ENCODE measurements at places on chromosomes 12 and 14.

DNA sequence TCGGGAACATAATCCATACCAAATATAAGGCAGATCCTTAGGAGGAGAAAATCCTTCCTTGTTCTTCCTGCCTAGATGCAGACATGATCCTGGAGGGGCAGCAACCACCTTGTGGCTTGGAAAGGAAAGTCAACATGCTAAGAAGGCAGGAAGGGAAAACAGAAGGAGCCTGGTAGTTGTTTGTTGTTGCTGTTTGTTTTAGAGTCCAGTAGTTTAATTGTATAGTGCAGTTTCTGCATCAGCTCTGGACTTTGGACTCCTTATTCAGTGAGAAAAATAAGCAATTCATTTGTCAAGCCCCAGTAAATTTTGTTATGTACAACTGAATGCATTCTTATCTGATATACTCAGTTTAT lies 45.7 kb upstream of the APPL2 start:
- no peak for DNase-seq

DNA sequence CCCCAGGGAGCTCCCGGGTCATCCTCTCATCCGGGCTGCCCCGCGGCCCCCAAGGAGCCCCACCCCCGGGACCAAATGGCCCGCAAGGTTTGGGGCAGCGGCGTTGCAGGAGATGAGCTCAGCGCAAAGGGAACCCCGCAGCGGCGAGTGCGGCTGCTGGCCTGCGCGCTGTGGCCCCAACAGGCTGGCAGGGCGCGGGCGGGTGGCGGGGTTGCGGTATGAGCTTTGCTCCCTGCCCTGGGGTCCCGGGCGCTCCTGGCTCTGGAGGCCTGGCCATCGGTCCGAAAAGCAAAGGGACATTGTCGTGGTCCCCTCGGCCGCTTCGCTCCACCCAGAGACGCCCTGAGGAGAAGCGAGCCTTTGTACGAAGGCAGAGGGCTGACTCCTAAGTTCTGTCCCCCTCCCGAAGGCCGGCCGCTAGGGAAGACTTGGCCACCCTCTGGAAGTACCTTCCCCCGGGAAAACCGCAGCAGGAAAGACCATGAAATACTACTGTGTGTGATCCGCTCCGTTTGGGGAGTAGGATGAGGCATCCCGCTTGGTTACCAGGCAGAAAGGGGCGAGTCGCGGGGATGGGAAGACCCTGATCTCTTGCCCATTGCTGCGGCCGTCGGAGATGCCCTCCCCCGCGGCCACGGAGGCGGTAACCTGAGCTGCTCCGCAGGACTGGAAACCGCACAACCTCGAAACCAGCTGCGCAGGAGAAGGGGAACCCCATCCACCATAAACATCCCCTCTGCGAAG lies 620 bp upstream of the NID2 start:
- DNase-seq = peak; percentile 65

DNA sequence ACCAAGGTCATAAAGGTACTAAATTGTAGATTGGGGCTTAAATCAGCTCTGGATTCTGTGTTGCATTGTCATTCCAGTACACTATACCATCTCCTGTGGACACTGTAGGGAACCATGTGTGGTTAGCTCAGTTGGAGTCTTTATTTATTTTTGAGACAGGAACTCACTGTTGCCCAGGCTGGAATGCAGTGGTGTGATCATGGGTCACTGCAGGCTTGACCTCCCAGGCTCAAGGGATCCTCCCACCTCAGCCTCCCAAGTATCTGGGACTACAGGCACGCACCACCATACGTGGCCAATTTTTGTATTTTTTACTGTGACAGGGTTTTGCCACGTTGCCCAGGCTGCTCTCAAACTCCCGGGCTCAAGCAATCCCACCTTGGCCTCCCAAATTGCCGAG lies 6.7 kb downstream of the PAPOLA start:
- peak; percentile 18 for DNase-seq

DNA sequence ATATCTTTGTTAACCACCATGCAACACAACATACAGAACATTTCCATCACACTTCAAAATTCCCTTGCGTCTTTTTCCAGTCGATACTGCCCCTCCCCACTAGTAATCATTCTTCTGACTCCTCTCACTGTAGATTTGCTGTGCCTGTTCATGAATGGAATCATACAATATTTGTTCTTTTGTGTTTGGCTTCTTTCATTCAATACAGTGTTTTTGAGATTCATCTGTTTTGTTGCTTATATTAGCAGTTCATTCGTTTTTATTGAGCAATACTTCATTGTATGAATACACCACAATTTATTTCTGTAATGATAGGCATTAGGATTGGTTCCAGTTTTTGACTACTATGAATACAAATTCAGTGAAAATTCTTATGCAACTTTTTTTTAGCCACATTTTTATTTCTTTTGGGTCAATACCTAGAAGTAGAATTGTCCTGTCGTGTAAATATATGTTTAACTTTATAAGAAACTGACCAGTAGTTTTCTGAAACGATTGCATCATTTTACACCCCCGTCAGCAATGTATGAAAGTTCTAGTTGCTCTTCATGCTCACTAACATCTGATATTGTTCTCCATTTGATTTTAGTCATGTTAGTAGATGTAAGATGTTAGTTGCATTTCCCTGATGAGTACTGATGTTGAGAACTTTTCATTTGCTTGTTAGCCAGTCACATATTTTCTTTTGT lies 127.5 kb downstream of the TGFB3 start:
- no peak for DNase-seq

Data from fibroblast of skin of scalp (primary cell).